Glomerular endothelial cell (primary cell): ENCODE measurements at places on chromosomes 16 and 17.

DNA sequence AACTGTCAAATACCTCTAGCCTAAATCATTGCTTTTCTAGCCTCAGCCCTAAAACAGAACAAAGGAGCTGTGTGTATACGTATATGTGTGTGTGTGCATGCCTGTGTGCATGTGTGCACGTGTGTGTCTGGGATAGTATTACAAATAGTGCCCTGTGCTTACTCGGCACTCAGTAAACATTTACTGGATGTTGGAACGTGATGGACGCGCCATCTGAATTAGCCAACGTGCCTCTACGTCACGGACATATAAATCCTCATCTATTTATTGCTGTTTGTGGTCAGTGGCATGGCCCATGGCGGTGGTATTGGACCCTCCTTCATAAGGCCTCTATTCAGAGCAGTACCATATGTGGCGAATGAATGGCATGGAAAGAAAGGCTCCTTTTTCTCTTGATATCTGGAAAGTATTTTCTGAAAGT lies 37.5 kb downstream of the WWP2 start:
- no peak for DNase-seq

- DNase-seq: no peak
These were observed 12.6 kb upstream of the SNN start for GRCh38 chr16:11655655-11656054.

DNA sequence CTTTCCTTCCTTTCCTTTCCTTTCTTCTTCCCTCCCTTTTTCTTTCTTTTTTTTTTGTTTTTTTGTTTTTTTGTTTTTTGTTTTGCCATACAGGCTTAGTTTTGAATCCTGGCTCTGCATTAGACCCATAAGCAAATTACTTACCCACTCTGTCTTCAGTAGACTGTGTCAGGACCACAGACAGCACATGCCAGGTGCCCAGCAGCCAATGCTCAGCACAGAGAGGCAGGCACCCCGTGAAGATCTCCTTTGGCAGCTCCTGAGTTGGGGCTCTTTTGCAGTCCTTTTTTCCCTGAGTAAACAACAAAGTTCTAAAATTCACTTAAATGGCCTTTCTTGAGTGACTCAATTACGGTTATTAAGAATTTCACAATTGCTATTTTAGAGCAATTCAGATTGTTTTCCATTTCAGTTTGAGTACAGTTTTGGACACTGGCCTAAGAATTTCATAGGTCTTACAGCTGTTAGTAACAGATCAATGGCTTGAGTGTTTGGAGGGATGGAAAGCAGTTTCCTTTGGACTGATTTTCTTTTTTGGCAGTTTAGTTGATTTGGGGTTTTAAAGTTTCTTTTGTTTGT lies 26.2 kb upstream of the SLC5A11 start:
- no peak for DNase-seq

GRCh38 chr16:4936991-4937781 lies at the start of gene PPL:
Gene PPL, minus strand, starts transcription at chr16:4937148. Its CDS starts 103 bp downstream, at chr16:4937045.
- DNase-seq: no peak

GRCh38 chr16:68993885-68994284 lies 111.6 kb upstream of the HAS3 start:
- no peak for DNase-seq

GRCh38 chr16:51624080-51624775 lies 473.2 kb upstream of the SALL1 start:
- DNase-seq: no peak

- no peak for DNase-seq
These were observed at the start of gene AIPL1 for GRCh38 chr17:6435051-6435450. Gene AIPL1, minus strand, starts transcription at chr17:6435121. Its CDS starts 17 bp downstream, at chr17:6435104.

DNA sequence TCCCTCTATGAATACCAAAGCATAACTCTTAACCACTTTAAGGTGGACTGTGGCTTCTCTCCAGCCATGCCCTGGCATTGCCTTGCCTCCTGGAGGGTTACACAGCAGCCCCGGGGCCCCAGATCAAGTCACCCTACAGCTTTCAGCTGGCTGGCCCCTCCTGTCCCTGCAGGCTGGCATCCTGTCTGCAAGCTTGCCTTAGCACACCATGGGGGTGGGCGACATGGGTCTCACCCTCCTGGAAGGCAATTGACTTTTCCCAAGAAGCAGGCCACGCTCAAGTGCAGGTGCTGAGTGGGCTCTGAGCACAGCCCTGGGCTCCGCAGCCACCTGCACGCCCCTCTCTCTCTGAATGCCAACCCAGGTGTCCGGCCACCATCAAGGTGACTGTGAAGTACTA lies 25.8 kb upstream of the AKTIP start:
- no peak for DNase-seq

GRCh38 chr16:57426356-57426755 lies 20.8 kb downstream of the CIAPIN1 start:
- DNase-seq: no peak

DNA sequence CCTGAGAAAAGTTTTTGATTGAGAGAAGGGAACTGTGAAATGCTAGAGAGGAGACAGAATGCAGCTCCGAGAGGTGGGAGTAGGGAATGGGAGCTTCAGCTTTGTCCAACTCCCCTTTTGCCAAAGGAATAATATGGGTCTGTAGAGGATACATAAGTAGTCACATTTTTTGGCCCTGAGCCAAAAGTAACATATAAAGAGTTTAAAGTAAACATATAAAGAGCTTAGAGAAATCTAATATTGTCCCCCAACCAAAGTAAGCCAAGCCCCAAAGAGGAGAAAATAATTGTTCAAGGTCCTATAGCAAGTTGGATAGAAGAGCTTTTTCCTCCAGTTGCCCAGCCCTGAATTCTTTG lies 215.1 kb downstream of the TMEM114 start:
- DNase-seq: no peak

DNA sequence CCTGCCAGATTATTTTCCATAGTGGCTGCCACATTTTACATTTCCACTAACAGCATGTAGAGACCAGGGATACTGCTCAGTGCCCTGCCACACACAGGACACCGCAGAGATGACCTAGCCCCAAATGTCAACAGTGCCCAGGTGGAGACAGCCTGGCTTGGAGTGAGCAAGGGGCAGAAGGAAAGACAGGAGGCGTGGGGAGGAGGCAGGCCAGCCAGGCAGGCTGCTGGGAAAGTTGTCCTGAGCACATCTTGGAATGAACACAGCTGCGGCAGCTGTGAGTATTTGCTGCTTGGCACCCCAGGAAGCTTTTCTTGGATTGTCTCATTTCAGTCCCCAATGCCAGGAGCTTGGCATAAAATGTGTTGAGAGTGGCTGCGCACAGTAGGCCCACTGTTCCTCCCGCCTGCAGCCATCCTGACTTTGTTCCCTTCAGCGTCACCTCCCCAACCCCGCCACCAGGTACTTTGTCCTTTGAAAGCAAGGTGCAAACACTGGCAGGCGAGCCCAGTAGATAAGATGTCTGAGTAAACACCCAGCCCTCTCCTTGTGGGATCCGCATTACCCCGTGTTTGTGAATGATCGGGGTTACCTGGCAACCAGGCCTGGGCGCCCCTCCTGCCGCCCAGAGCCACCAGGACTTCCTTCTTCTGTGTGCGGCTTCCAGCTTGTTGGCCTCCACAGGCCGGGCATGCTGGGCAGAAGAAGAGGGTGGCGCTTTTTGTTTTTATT lies 114.0 kb downstream of the CMIP start:
- no peak for DNase-seq

DNA sequence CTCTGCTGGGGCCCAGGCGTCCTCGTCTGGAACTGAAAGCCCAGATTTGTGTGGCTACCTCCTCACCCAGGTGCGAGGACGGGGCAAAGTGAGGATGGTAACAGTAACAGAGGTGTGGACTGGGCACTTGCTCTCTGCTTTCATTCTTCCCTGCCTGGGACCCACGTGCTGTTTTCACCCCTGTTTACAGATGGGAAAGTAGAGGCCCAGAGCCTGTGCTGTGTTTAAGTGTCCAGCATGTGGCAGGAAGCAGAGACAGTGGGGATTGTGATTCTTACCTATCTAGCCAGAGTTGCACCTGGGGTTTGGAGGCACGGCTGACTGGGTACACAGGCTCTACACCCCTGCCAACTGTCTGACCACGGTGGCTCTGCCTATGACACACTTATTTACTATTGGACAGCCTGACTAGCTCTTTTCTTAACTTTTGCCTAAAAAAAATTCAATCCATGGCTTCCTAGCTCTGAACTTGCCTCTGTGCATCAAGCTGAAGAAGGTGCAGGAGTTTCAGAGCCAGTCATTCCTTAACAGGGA lies 155.4 kb downstream of the CLEC16A start:
- DNase-seq: no peak

GRCh38 chr16:3712861-3713372 lies 4.4 kb downstream of the TRAP1 start:
- DNase-seq: no peak

- no peak for DNase-seq
These were observed 64.4 kb upstream of the LRRC37A3 start for GRCh38 chr17:64983708-64984107.

- no peak for DNase-seq
These were observed 228.8 kb upstream of the EEF2KMT start for GRCh38 chr16:5326395-5326794.

DNA sequence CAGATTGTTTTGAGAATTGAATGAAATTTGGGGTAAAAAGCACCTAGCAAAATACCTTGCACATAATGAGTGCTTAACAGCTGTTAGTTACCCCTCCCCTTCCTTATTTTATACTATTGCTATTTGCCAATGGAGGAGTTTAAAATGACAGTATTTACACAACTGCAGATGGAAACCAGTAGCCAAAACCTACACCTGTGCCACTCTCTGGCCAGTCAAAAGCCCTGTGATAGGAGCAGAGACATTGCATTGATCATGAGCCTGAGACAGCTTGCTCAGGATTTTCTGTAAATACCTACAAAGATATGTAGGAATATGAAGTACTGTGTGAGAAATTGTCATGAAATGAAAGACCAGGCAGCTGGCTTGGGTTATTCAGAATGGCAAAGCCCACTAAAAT lies 115.3 kb upstream of the HLF start:
- DNase-seq: no peak

DNA sequence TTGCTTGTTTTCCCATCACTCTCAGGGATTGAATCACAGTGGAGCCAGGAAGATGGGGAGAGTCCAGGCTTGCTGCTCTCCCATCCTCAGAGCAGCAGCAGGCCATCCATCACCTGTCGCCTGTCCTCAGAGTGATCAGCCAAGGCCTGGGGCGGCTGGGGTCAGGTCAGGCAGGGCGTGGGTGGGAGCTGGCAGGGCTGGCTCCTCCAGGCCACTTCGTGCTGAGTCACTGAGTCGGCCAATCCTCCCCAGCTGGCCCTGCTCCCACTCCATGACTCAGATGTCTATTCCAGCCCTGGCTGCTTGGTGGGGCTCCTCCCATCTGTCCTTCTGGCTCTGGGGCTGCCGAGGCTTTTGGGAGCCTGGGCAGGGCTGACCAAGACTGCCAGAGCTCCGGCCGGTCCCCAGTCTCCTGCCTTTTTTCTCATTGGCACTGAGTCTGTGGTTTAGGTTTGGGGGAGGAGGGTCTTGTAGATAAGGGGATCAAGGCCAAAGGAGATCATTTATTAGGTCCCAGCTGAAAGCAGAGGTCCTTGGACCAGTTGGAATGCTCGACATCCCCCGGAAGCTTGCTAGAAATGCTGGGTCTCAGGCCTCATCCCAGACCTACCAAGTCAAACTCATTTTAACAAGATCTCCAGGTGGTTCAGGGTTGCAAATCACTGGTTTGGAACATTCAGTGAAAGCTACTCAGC lies 72.7 kb downstream of the ABCC1 start:
- DNase-seq: peak; percentile 75

DNA sequence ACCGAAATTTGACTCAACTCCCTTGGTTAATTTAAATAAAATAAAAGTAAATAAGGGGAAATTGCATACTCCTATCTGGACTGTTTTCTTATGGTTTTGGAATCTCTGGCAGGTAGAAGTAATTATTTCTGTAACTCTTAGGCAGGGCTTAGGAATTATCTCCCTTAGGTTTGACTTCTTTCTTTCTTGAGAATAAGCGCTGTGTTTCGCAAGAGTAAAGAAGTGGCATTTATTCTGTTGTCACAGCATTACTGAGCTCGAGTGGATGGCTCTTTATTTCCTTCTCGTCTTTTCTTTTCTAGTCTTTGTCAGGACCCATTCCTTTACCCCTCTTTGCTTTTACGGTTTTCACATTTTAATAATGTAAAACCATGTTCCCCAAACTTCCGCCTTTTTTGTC lies 633.2 kb downstream of the WWOX start:
- no peak for DNase-seq

DNA sequence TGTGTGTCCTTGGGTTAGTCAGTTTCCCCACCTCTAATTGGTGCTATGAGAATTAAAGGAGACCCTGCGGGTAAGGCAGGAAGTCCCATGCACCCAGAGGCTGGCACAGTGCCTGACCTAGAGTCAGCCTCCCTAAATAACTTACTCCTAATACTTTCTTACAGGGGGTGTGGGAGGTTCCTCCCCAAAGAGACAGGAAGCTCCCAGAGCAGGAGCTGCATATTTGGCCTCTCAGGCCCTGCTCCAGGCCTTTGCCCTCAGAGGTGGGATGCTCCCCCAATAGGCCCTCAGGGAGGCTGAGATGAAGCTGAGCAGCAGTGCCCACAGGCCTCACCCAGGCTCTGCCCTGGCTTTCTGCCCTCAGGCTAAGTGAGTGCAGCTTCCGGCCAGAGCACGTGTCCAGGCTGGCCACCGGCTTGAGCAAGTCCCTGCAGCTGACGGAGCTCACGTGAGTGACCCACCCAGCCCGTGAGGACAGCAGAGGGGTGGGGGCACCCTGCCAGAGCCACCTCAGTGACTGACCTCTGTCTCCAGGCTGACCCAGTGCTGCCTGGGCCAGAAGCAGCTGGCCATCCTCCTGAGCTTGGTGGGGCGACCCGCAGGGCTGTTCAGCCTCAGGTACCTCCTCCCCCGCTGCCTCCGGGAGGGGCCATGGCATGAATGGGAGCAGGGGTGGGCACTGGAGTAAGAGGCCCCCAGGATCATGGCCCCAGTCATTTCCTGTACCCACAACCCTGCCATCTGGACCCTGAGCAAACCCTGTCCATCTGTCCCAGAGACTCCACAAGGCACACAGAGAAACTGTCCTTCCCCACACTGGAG lies 31.1 kb upstream of the CPNE2 start:
- DNase-seq: no peak

DNA sequence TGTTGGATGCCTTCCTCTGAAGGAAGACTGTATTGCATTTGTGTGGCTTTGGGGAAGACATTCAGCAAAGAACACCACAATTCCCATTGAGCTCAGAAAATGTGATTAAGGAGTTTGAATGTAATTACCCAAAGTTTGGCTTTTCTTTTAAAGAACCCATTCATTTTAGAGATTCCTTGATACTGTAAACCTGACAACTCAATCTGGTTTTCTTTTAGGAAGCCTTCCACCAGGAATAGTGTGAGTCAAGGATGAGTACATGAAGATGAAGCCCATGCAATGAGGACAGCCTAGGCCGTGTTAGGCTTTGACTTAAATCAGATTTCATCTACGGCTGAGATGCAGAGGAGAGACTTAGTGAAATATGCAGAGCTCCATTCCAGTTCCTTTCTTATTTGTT lies 271.7 kb upstream of the TBX2 start:
- no peak for DNase-seq

DNA sequence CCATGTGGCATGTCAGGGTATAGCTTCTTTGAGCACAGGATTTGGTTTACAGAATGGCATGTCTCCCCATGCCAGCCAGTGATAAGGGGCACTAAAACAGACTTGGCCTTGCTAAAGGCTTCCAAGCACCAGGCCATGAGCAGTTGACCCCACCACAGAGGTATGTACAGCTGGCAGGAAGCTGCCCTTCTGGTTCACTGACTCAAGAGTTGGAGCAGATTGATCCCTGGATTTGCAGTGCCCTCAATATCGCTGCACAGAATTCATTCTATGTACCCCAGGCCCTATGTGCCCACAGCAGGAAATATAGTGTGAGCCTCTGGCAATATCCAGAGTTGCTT lies 24.3 kb downstream of the HLF start:
- no peak for DNase-seq
